ENCODE measurements at places on chromosomes 3 and 15. TPM values are rescaled to one million over a fixed set of nuclear protein-coding genes. Genes with fewer than 3 reads are reported as not detected.

The NANOGP8 gene
- total RNA-seq, result not detected

The PROS1 gene
- total RNA-seq, result 14.2 TPM

The ITIH1 gene
- total RNA-seq, result 0.94 TPM

The LEO1 gene
- 42.1 TPM for total RNA-seq
